ENCODE measurements at places on chromosomes 5 and 9.

DNA sequence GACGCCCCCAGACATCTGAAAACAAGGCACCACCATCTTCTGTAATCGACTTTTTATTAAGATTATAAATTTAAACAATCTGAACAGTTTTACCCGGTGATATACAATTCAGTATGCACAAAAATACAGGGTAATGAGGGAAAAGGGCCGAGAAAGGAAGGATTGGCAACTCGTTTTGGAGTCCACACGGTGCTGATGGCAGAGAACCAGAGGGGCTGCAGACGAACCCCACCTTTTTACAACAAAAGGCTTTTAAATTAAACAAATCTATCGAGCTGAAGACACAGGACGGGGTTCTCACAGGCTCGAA is 2.6 kb downstream of the IER5L start:
- DNase-seq: no peak

DNA sequence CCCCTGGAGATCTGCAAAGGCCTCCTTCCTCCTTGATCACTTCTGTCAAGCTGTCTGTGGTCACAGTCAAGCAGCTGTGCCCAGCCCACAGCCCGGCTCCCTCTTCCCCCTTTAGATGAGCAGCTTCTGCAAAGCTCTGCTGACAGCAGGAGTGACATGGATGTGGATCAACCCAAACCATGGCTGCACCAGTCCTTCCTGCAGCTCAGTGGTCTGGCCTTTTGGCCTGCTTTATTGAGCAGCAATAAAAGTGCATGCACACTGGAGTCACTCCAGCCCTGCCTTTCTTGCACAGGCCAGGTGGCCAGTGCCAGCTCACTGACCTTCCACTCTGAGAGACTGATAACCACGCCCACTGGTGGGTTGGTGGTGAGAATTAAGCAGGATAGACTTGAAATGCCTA is 91.3 kb upstream of the OTULINL start:
- DNase-seq: peak; percentile 50

GRCh38 chr5:7897014-7897600 is 28.2 kb downstream of the MTRR start:
- peak; percentile 49 for DNase-seq

GRCh38 chr5:169142264-169142970 is 158.5 kb downstream of the SLIT3 start:
- no peak for DNase-seq

GRCh38 chr5:52069997-52070396 is 686.7 kb downstream of the ISL1 start:
- no peak for DNase-seq

GRCh38 chr5:33808699-33809098 is 83.1 kb downstream of the ADAMTS12 start:
- DNase-seq: no peak

DNA sequence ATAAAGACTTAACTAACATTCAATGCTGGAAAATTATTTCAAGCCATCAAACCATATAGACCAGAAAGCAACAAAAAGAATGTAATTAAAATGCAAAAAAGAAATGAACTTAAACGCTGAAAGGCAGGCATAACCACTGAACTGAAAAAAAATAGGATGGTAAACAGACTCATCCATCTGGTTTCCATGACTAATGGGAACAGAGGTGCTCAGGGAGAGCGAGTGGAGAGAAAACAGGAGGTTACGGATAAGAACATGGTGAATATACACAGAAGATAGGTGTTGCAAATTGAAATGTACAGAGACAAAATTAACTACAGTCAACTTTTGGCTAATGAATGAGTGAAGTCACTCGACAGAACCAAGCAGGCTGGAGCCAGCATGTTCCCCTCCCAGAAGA is 43.5 kb upstream of the RNF38 start:
- DNase-seq: peak; percentile 46

GRCh38 chr9:111691672-111692329 is 30.4 kb downstream of the GNG10 start:
- peak; percentile 61 for DNase-seq

GRCh38 chr5:107486489-107486888 is 184.2 kb downstream of the EFNA5 start:
- peak; percentile 58 for DNase-seq

GRCh38 chr5:103090791-103091190 is 29.1 kb downstream of the GIN1 start:
- no peak for DNase-seq

DNA sequence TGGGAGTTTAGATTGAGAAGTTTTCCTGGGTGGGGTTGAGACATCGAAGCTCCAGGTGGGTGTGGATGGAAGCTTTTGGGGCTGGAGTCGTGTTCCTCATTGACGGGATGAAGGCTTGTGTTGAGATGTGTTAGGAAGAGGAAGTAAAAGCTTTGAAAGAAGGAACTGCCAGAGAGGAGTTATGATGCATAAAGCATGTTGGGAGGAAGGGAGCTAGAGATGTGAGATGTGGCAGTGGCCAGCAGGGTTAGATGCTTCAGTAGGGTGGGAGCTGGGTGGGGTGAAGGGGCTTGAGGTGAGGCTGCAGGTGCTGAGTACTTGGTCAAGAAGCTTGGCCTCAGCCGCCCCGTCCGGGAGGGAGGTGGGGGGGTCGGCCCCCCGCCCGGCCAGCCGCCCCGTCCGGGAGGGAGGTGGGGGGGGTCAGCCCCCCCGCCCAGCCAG is 56.7 kb downstream of the HSPA4 start:
- peak; percentile 25 for DNase-seq

DNA sequence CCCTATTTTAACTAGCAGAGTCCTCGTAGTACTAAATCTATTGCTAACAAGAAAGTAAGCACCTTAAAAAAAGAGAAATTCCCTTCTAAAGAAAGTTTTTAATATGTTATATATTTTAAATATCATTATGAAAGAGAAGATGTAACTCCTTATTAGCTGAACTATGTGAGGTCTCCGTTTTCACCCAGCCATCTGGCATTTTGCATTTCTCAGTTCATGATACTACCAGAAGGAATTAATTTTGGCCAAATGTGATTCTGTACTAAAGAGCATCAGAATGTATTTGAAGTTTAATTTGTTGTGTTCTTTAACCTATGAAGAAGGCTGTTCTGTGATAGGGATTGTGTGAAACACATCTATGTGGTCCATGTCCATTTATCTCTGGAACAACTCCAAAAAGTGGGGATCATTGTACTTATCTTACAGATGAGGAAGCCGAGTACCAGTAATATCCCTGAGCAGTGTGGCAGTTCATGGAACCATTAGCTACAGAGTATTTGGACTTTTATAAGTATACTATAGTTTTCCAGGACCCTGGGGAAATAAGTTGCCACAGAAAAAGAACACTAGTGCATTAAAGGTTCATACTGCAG is 29.8 kb downstream of the TNFAIP8 start:
- no peak for DNase-seq

DNA sequence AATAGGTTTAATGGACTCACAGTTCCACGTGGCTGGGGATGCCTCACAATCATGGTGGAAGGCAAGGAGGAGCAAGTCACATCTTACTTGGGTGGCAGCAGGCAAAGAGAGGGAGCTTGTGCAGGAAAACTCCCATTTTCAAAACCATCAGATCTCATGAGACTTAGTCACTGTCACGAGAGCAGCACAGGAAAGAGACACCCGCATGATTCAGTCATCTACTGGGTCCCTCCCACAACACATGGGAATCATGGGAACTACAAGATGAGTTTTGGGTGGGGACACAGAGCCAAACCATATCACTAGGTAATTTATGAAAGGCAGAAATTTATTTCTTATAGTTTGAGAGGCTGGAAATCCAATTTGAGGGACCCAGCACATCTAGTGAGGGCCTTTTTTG is 40.0 kb downstream of the MTREX start:
- peak; percentile 10 for DNase-seq

- no peak for DNase-seq
Observed at GRCh38 chr5:177111720-177112394, 21.7 kb upstream of the NSD1 start.

GRCh38 chr5:9025942-9026341 is 519.9 kb downstream of the SEMA5A start:
- no peak for DNase-seq

Data from foreskin fibroblast (primary cell).